Cortex of kidney (tissue), 1 donor: ENCODE measurements at places on chromosomes 4 and X.

GRCh38 chr4:64230709-64231310 lies 178.4 kb downstream of the TECRL start:
- DNase-seq = no peak

- no peak for DNase-seq
These were observed 366.7 kb upstream of the FAM241A start for GRCh38 chr4:111778543-111778942.

DNA sequence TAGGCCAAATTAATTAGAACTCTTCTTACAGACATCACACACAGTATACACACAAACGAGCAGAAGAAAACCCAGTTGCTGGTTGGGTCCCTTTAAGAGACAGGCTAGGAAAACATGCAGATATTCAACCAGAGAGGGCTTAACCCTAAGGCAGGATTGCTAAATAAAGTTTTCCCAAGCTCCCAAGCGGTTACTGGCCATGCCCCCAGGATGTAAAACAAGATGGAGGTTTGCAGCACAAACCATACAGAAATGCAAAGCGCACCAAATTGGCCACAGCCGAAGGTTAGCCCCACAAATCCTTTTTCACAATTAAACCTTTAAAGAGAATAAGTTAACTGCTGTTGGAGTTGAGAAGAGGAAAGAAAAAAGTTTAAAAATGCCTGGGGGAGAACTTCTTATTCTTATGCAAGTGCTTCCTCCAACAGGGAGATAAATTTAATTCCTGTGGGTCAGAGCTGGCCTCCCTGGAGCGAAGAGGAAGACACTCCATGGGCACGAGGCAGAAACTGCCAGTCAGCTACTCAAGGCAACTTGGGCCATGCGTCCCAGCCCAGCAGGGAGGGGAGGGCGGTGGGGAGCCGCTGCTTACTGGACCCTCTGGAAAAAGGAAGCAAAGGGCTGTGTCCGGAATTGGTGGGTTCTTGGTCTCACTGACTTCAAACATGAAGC lies 167.6 kb upstream of the ARSJ start:
- no peak for DNase-seq

DNA sequence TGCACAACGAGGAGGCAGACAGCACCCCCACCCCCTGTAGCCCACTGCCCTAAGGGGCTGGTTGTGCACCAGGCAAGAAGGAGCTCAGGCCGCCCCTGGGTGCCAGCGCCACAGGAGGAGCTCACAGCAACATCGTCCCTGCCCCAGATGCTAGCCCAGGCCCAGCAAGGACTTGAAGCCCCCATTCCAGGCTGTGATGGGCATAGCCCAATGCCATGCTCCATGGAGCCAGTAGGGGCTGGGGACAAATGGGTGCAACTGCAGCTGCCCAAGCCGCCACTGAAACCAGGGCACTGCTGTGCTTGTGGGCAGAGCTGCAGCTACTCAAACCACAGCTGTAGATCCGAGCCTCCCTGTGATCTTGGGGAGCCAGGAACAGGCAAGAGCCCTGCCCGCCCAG lies 241.3 kb upstream of the GIMD1 start:
- no peak for DNase-seq

- no peak for DNase-seq
These were observed 100.5 kb downstream of the PHKA2 start for GRCh38 chrX:18883234-18883960.

- no peak for DNase-seq
These were observed 13.7 kb downstream of the OCRL start for GRCh38 chrX:129553619-129554288.

- DNase-seq = no peak
These were observed 144.7 kb downstream of the PDGFRA start for GRCh38 chr4:54373718-54374210.

DNA sequence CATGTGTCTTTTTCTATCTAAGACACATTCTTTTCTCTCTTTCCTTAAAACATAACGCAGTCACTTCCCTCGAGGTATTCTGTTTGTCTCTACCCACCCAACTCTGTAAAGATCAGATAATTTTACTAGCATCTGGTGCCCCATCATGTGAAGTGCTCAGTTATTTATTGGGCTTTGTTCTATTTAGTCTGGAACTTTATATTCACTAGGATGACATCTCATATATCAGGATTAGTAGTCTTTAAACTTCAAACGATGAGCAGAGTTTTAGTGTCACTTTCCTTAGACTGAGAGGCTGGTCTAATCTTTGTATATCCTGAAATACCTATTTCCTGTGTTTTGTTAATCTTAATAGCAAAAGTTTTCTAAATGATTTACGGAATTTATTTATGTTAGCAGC lies 445.5 kb upstream of the NDST3 start:
- no peak for DNase-seq

DNA sequence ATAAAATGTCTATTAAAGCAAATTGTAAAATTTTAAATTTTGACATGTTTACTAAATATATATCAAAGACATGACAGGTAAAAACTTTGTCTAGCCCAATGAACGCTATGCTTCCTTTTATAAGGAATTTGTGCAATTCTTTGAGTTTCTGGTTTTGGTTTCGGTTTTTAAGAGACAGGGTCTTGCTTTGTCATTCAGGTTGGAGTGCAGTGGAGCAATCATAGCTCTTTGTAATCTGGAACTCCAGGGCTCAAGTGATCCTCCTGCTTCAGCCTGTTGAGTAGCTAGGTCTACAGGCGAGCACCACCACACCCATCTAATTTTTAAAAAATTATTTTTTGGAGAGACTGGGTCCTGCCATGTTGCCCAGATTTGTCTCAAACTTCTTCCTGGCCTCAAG lies 60.7 kb downstream of the BLTP1 start:
- DNase-seq = no peak

GRCh38 chrX:110046971-110047370 lies 44.1 kb downstream of the TMEM164 start:
- DNase-seq = no peak

DNA sequence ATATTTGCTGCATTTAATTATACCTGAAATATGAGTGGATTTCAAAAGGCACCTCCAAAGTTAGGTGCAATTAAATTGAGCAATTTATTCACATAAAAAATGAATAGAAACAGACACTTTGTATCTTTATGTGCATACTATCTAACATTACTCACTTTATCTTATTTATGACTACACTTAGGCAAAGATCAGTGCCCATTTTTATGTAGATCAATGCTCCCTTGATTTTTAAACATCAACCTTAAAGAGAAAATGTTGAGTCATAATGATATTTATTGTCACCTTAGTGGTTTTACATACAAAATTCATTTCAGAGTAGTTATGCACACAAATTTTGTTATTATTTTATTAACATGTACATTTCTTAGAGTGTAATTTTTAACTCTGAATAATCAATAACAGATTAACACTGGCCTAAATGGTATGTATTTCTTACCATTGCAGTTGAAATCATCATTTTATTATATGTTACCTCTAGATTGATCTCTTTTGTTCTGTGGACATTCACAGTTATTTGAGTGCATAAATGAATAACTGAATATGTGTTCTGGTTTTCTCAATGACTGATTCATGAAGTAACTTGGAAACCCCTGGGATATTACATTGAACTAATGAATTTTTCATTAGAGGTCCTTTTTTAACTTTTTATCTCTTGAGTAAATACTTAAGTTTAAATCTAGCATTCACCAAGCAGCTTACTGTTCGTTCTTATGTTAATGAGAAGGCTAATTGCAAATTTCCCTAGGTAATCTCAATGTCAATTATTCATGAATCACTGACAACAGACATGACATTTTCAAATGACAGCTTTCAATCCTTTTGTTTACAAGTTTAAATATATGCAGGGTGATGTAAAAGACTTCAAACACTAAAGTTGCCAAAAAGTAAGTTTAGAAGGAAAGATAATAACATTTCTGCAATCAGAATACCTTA lies 1182.0 kb upstream of the PABPC4L start:
- no peak for DNase-seq

DNA sequence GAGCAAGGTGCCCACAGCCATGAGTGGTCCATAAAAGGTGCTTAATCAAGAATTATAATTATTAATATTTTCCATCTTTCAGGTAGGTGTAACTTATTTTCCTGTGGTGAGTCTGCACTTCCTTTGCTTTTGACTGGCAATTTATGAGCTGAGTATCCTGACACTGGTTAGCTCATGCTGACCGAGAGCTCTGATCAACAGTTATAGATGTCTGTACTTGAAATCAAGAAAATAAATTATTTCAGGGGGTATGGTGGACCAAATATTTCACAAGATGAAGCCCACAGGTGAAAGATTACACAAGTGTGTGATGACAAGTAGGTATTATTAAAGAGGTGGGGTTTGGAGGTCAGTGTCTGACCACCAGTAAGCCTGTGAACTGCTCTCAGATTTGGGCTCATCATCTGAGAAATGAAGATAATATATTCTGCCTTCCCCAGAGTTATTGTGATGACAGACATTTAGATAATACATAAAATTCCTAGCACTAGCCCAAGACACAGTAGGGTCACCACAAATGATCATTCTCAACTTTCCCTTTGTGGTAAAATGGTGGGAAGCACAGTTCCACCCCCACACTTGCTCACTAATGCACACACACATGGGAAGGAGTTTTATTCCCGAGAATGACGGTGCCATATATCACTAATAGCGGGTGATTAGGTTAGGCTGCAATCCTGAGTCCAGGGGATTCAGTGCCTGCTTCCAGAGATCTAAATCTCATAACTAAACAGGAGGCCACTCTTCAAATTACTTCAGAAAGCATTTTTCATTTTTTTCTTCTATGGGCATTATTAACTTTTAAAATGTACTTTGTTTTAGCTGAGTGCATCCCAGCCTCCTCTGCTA lies 34.0 kb upstream of the PACRGL start:
- DNase-seq = no peak

- no peak for DNase-seq
These were observed 52.6 kb downstream of the ZFYVE28 start for GRCh38 chr4:2365913-2366210.

DNA sequence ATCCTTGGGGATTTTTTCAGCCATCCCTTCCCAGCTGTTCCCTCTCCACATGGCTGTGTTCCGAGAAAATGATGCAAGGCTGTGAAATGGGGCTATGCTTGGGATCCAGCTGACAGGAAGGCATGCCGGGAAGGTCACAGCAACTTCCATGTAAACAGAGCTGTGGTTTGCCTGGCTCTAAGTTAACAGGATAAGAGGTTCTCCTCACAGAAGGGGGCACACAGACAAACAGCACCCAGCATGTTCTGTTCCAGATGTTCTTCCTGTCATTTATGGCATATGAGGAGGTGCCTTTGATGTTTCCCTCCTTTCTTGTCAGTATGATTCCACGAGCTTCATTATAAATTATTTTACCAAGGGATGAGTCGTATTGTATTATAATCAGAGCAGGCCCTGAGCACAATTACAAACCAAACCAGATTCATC lies 220.7 kb downstream of the ANTXR2 start:
- no peak for DNase-seq
